ENCODE measurements at places on chromosomes 3 and 15. TPM values are rescaled to one million over a fixed set of nuclear protein-coding genes. Genes with fewer than 3 reads are reported as not detected.

The MRPS11 gene
- 40.1 TPM for total RNA-seq

DNA sequence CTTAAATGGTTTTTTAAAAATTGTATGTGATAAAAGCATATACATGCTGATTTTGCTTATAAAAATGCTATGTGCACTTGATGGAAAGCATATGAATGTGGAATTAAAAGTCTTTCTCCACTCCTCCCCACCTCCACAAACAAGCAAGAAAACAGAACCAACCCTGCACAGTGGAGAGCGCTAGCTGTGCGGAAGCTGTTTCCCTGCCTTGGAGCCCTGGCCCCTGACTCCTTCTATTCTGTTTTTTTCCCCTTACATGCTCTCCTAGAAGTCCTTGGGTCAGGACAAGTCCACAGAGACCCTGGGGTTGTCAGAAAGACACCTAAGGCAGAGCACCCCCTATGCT lies 64.2 kb downstream of the BOC start:
- no peak for DNase-seq

The MYEF2 gene
- total RNA-seq = 34.3 TPM

The GRM7 gene
- not detected for total RNA-seq

DNA sequence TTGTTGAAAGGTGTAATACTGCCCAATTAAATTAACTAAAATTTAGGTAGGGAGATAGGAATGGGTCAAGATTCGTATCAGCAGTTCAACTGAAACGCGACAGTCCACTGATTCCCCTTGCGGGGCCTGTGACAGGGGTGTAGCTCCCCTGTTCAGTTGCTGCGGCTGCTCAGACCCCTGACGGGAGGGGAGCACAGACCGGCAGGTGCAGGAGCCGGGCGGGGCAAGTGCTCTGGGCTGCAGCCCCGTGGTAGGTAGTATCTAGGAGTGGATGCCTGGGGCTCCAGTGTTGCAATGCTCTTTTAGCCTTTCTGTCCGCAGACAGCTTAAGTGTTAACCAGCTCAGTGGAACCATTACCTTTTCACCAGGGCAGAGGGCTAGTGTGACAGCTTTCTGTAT lies 164.9 kb downstream of the ROBO2 start:
- DNase-seq = no peak
